ENCODE measurements at places on chromosomes 16 and 17.

- no peak overlapping the region for H3K4me3 ChIP-seq
- no peaks in the 10 kb centered on the region for H3K27me3 ChIP-seq
- H3K36me3 ChIP-seq = no peaks in the 10 kb centered on the region
- no peaks in the 10 kb centered on the region for H3K4me1 ChIP-seq
- H3K27ac ChIP-seq = no peak overlapping the region
- no peak for DNase-seq
Observed at GRCh38 chr17:13885550-13885949, 183.8 kb upstream of the COX10 start.

GRCh38 chr17:31802502-31802901 is 56.5 kb downstream of the COPRS start:
- no peak overlapping the region for H3K27ac ChIP-seq
- H3K27me3 ChIP-seq = no peaks in the 10 kb centered on the region
- no peak overlapping the region for H3K4me3 ChIP-seq
- DNase-seq = no peak
- no peaks in the 10 kb centered on the region for H3K4me1 ChIP-seq

- H3K4me1 ChIP-seq = no peaks in the 10 kb centered on the region
- no peaks in the 10 kb centered on the region for H3K27me3 ChIP-seq
- H3K36me3 ChIP-seq = no peaks in the 10 kb centered on the region
- no peak overlapping the region for H3K27ac ChIP-seq
Observed at GRCh38 chr16:26594666-26595065, 472.1 kb upstream of the C16orf82 start.

- no peaks in the 10 kb centered on the region for H3K4me1 ChIP-seq
- no peak overlapping the region for H3K27ac ChIP-seq
- DNase-seq = no peak
- H3K36me3 ChIP-seq = no peaks in the 10 kb centered on the region
Observed at GRCh38 chr16:17282247-17282646, 188.5 kb downstream of the XYLT1 start.

DNA sequence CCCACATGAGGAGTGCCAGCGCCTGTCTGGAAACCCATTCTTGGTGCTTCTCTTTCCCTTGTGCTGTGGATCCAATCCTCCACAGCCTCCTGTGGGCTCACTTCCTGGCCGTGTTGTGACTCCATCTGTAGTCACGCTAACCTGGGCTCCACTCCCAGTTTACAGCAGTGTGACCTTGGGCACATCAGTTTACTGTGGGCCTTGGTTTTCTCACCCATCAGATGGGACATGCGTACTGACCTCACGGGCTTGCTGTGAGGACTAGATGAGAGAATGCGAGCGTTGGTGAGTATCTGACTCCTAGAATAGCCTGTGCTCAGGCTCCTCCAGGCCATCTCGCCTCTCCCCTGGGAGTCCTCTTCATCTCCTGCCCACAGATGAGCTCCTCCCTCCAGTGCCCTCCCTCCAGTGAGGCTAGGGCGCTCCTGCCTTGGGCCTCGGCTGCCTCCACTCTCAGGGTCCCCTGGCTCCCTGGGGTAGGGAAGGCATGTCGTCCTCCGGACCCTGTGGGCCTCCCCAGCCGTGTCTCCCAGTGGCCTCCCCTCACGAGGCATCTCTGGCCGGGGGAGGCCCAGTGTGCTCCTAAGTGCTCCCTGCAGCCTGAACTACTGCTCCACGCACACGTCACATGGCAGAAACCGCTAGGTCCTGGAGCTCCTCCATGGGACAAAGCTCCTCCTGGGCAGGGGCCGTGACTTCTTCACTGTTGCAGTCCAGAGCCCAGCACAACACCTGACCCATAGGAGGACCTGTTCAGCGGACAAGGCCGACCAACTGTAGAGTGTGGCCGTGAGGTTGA is 5.2 kb upstream of the FOXJ1 start:
- H3K36me3 ChIP-seq = no peaks in the 10 kb centered on the region
- H3K4me3 ChIP-seq = no peak overlapping the region
- H3K27me3 ChIP-seq = no peaks in the 10 kb centered on the region
- DNase-seq = no peak
